ENCODE measurements at places on chromosomes 12 and 14. TPM values are rescaled to one million over a fixed set of nuclear protein-coding genes. Genes with fewer than 3 reads are reported as not detected.

DNA sequence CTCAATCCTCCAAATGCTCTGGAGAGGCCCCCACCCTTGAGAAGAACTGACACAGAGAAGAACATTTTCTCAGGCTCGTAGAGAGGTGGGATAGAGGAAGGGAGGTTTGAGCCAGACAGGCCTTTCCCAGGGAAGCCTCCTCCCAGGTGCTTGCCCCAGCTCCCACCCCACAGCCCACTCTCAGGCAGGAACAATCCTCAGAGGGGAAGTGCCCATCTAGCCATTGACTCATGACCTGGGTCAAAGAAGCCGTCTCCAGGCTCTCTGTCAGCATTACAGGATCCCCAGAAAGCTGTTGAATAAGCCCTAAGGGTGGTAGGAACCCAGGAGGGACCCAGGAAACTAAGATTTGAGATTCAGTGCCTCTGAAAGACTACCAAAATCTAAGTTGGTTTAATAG lies 3.8 kb downstream of the AQP6 start:
- no peak for DNase-seq
- H3K4me1 ChIP-seq = peaks cover 10% of the 10 kb centered on the region
- H3K27me3 ChIP-seq = peaks cover 27% of the 10 kb centered on the region

Gene RAB2B
- 9.8 TPM for total RNA-seq

DNA sequence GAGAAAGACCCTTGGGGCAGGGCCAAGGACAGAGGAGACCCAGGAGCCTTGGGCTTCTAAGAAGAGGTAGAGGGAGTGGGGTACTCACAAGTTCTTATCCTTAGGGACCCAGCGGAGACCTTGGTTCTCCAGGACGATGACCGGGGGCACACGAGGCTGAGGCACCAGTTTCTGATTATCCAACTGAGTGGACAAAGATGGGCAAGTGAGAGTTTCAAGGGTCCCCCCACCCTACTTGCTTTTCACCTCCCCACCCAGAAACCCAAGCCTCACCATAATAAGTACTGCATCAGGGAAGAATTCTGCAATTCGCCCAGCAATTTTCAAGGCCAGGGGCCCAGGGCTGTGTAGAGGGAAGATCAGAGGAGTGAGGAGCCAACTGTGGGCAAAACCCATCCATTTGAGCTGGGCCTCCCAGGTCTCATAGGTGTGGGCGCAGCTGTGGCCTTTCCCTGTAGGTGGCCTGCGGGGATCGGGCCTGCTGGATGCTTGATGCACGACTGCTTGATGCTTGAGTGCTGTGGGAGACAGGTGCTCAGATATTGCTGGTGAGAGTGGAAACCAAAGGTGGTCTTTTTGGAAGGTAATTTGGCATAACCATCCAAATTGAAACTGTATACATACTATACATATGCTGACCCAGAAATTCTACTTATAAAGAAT lies 2.0 kb downstream of the EMC9 start:
- no peak overlapping the region for H3K4me3 ChIP-seq
- no peaks in the 10 kb centered on the region for H3K27me3 ChIP-seq
- peaks cover 42% of the 10 kb centered on the region for H3K36me3 ChIP-seq

Gene TAS2R42
- not detected for total RNA-seq

GRCh38 chr12:98970210-98970609 lies 325.1 kb downstream of the APAF1 start:
- no peak for DNase-seq
- H3K36me3 ChIP-seq = no peaks in the 10 kb centered on the region
- H3K27me3 ChIP-seq = no peaks in the 10 kb centered on the region
- no peak overlapping the region for H3K4me3 ChIP-seq
- no peaks in the 10 kb centered on the region for H3K4me1 ChIP-seq
- H3K27ac ChIP-seq = no peak overlapping the region

- no peak overlapping the region for H3K27ac ChIP-seq
- DNase-seq = no peak
- H3K4me3 ChIP-seq = no peak overlapping the region
- H3K27me3 ChIP-seq = no peaks in the 10 kb centered on the region
- H3K4me1 ChIP-seq = 0 out of 3 replicates have a peak, but pooled peaks cover 5% of the 10 kb centered on the region
These were observed 4.9 kb upstream of the SUSD6 start for GRCh38 chr14:69606258-69607184.

All from K562 (cell line).